Upper lobe of right lung (tissue), 1 donor: ENCODE measurements at places on chromosomes 6 and 20.
A peak's percentile ranks its signal among the peaks of the same experiment; 100 is the strongest.

DNA sequence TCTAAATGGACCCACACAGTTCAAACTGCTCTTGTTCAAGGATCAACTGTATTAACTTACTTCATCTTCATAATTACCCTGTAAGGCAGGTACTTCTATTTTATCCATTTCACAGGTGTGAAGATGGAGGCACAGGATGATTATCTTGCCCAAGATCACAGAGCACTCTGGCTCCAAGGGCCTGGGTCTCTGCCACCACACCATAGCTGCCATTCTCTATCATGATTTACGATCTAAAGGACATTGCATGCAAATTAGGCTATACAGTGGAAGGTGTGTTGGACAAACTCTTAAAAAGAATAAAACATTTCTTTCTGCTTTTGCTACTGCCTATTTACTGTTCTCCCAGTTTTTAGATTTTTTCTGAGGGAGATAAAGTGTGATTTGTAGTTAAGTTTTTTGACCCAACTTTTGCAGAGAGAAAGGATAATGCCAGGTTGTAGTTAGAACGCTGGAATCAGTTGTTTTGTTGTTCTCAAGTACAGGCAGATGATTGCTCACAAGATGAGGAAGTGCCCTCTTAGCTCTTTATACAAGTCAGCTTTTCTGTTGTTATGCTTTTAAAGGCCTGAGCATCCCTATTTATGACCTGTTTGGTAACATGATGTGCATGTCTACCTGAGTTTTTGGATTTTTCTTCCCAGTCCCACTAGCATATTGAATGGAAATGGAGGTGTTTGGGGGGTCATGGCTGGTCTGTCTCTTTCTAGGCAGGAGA lies 247.9 kb downstream of the ZFAND3 start:
- H3K4me1 ChIP-seq: no peaks in the 10 kb centered on the region
- H3K36me3 ChIP-seq: peaks cover 24% of the 10 kb centered on the region
- no peak for DNase-seq
- H3K27ac ChIP-seq: no peak overlapping the region
- H3K27me3 ChIP-seq: no peaks in the 10 kb centered on the region

- peaks cover 20% of the 10 kb centered on the region for H3K4me1 ChIP-seq
- H3K4me3 ChIP-seq: no peak overlapping the region
- no peaks in the 10 kb centered on the region for H3K36me3 ChIP-seq
These were observed 230.8 kb downstream of the EYA2 start for GRCh38 chr20:47125508-47125757.

DNA sequence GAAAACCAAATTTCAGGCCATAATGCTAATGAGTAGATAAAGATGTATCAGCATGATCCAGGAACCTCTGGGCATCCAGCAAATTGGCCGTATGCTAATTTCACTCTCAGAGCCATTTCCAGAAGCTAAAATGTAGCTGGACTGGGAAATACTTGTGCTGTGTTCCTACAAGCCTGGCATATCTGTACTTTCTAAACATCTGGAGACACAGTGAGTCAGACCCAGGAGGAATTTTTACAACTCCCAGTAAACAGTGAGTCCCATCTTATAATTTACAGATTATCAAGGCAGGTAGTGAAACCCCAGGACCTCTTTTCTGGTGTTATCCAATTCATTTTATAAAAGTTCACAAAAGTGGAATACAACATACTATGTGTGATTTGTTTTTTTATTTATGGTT lies 683.0 kb upstream of the ADGRB3 start:
- H3K27ac ChIP-seq: no peak overlapping the region
- no peak for DNase-seq
- no peaks in the 10 kb centered on the region for H3K36me3 ChIP-seq
- H3K4me3 ChIP-seq: no peak overlapping the region

DNA sequence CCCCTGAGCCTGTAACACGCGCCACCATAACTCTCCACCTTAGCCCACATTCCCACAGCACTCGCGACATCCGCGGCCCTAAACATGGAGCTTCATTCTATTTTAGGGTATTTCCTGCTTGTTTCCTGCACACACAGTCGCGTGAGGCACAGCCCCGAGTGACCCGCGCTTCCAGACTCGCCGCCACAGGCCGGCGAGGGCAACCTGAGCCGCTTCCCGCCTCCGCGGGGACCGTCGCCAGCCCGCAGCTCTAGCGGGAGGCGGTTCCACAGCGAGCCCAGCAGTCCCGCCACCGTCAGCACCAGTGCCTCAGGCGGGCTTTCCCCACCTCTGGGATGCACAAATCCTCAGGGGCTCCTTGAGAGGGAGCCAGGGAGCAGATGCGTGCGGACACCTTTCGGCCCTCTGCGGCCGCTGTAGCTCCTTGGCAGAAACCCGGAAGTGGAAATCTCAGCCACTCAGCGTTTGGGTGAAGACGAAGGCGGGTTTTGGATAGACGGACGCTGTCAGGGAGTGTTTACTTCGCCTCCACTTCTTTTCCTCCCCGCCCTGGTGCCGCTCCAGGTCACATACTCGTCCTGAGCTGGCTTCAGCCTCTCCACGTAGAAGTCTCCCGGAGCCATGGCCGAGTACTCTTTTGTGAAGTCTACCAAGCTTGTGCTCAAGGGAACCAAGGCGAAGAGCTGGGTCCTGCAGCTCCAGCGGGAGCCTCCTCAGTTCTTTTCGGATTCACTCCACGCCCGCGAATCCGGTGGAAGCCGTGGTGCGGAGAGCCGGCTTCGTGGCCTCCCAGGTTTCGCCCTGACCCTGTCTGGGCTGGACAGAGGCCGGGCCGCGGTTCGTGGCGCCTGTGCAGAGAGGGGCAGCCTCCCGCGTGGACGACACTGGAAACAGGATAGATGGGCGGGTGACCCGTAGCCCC lies 2177.4 kb upstream of the DEFB115 start:
- H3K36me3 ChIP-seq: no peaks in the 10 kb centered on the region
- no peak for DNase-seq
- peak overlapping the region; percentile 16 for H3K4me3 ChIP-seq
- H3K4me1 ChIP-seq: no peaks in the 10 kb centered on the region
- no peak overlapping the region for H3K27ac ChIP-seq
- no peaks in the 10 kb centered on the region for H3K27me3 ChIP-seq

GRCh38 chr6:43687079-43687436 lies 533 bp downstream of the MRPS18A start:
- H3K27ac ChIP-seq: peak overlapping the region; percentile 73
- no peaks in the 10 kb centered on the region for H3K36me3 ChIP-seq
- H3K4me1 ChIP-seq: peaks cover 19% of the 10 kb centered on the region
- no peak for DNase-seq

DNA sequence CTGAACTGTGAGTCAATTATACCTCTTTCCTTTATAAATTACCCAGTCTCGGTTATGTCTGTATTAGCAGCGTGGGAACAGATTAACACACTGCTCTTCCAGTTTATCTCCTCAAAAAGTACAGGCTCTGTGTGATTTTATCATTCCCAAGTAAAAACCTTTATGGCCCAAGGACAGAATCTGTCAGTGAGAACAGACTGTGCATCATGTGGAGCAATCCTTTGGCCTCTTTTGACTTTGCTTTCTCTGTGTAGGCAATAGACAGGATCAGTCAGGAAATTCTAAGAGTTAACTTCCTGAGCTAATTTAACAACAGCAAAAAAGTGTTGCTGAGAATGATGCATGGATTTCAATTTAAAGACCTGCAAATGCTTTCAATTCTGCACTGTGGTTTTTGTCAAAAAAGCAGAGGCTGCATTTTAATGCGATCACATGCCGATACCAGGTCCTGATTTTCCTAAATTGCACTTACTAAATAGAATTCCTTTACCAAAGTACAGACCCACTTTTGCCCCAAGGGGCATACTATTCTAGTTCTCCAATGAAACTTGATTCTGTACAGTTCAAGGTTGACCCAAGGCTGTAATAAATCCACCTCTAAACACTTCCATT lies 246.7 kb upstream of the MARCKS start:
- no peaks in the 10 kb centered on the region for H3K36me3 ChIP-seq
- H3K4me3 ChIP-seq: no peak overlapping the region

GRCh38 chr6:13124131-13124530 lies 204.2 kb downstream of the TBC1D7 start:
- DNase-seq: no peak
- no peaks in the 10 kb centered on the region for H3K4me1 ChIP-seq
- H3K36me3 ChIP-seq: no peaks in the 10 kb centered on the region
- no peak overlapping the region for H3K27ac ChIP-seq

DNA sequence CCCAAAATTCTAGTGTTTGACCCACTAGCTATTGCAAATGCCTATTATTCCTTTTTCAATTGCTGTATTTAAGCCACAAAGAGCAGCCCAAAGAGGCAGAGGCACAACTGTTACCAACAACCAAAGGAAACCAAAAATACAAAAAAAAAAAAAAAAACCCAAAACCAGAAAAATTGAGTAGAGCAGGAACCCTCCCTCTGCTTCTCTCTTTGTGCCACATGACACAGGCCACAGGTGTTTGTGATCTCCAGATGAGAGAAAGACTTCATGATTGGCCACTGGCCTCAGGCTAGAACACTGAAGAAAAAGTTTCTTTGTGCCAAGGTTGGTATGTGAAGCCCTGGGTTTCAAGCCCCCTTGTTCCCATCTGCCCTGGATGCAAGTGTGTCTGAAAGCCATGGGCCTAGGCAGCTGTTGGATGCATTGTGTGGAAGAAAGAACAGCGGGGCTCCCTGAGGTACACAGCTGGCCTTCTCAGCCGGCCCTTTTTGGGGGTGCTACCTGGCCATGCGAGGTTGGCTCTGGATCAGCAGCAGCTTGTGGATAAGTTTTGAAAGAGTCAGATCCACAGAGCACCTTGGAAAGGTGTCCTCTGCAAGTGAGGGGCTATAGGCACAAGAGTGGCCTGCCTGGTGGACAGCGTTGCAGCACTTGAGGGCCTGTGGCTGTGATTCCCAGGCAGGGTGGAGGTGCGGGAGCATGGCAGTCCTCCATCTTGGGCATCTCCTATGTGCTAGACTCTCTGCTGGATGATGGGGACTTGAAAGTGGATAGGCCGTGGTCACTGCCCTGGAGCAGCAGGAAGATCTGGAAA lies 204.5 kb downstream of the ZDHHC14 start:
- no peak for DNase-seq
- no peak overlapping the region for H3K27ac ChIP-seq
- H3K36me3 ChIP-seq: no peaks in the 10 kb centered on the region
- H3K4me1 ChIP-seq: no peaks in the 10 kb centered on the region

GRCh38 chr20:61701802-61702201 lies 363.9 kb downstream of the TAF4 start:
- no peak for DNase-seq
- no peaks in the 10 kb centered on the region for H3K4me1 ChIP-seq
- H3K27ac ChIP-seq: no peak overlapping the region
- H3K4me3 ChIP-seq: no peak overlapping the region
- no peaks in the 10 kb centered on the region for H3K36me3 ChIP-seq

GRCh38 chr6:156311291-156311690 lies 465.9 kb upstream of the ARID1B start:
- no peak overlapping the region for H3K27ac ChIP-seq
- no peaks in the 10 kb centered on the region for H3K27me3 ChIP-seq
- H3K36me3 ChIP-seq: no peaks in the 10 kb centered on the region
- H3K4me1 ChIP-seq: no peaks in the 10 kb centered on the region
- no peak overlapping the region for H3K4me3 ChIP-seq
- DNase-seq: no peak

- no peaks in the 10 kb centered on the region for H3K36me3 ChIP-seq
- no peaks in the 10 kb centered on the region for H3K27me3 ChIP-seq
- no peak overlapping the region for H3K27ac ChIP-seq
- no peak overlapping the region for H3K4me3 ChIP-seq
These were observed 50.1 kb downstream of the OGFRL1 start for GRCh38 chr6:71338540-71339316.

GRCh38 chr6:53672237-53672636 lies 6.7 kb upstream of the KLHL31 start:
- H3K27ac ChIP-seq: no peak overlapping the region
- no peak overlapping the region for H3K4me3 ChIP-seq
- no peak for DNase-seq
- peaks cover 8% of the 10 kb centered on the region for H3K27me3 ChIP-seq
- H3K36me3 ChIP-seq: no peaks in the 10 kb centered on the region

GRCh38 chr6:20997143-20997769 lies 463.0 kb downstream of the CDKAL1 start:
- H3K4me1 ChIP-seq: peaks cover 8% of the 10 kb centered on the region
- DNase-seq: no peak
- peaks cover 5% of the 10 kb centered on the region for H3K36me3 ChIP-seq

- H3K27me3 ChIP-seq: no peaks in the 10 kb centered on the region
- H3K4me1 ChIP-seq: peaks cover 9% of the 10 kb centered on the region
- no peaks in the 10 kb centered on the region for H3K36me3 ChIP-seq
These were observed 25.5 kb downstream of the DDO start for GRCh38 chr6:110389689-110390382.

DNA sequence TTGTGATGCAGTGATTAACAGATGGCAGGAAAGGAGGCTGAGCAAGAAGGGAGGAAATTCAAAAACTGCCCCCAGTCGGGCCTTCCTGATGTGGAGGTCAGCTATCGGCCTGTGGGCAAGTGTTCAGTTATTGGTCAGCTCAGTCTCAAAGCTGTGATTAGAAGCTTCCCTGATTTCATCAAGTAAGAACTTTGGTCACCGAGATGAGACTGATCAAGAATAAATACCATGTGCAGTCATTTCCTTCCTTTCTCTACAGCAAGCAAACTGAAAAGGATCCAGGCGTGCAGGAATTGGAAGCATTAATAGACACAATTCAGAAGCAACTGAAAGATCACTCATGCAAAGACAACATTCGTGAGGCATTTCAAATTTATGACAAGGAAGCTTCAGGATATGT lies 69.7 kb downstream of the EFHC1 start:
- no peaks in the 10 kb centered on the region for H3K4me1 ChIP-seq
- DNase-seq: no peak
- H3K36me3 ChIP-seq: no peaks in the 10 kb centered on the region

GRCh38 chr6:84773431-84774156 lies 9.2 kb upstream of the TBX18 start:
- peaks cover 11% of the 10 kb centered on the region for H3K4me1 ChIP-seq
- peaks cover 88% of the 10 kb centered on the region for H3K27me3 ChIP-seq
- peak overlapping the region; percentile 11 for H3K4me3 ChIP-seq
- no peaks in the 10 kb centered on the region for H3K36me3 ChIP-seq
- no peak overlapping the region for H3K27ac ChIP-seq

DNA sequence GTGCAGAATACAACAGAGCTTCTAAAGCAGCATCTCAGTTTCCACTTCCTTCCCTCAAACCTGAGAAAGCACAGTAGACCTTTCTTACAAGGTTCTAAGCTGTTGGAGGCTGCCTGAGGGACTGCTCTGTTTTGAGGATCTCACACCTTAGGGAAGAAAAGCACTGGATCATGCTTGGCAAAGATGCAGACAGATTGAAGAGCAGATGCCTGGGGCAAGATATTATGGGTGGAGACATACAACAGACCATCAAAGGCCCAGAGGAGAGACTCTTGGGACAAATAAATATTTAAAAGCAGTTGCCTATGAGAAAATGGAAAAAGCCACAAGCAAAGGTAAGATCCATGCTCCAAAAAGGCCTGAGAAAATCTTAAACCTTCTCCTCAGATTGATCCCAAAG lies 6.2 kb downstream of the ZNF337 start:
- H3K27ac ChIP-seq: no peak overlapping the region
- no peak for DNase-seq
- peaks cover 2% of the 10 kb centered on the region for H3K4me1 ChIP-seq
- peaks cover 12% of the 10 kb centered on the region for H3K36me3 ChIP-seq
